ENCODE measurements at places on chromosomes 5 and 9.

DNA sequence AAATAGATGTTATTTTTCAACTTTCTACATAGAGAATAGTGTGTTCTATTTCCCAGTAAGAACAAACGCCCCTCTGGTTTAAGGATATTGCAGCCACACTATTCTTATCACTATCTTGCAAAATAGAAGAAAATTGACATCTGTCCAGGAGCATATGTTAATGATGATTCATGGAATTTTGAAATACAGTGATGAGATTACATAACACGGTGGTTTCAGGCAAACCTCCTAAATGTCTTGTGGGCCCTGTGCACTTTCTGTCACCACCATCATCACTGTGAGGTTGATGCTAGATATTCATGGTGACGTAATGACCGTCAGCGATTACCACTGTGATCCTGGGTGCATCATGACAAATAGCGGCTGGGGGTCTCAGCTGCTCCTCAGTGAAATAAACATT is 48.1 kb downstream of the CFAP90 start:
- DNase-seq = no peak

GRCh38 chr9:134406366-134407120 is 80.3 kb downstream of the RXRA start:
- peak; percentile 30 for DNase-seq

GRCh38 chr9:5556101-5556705 is 45.9 kb downstream of the PDCD1LG2 start:
- DNase-seq = no peak

DNA sequence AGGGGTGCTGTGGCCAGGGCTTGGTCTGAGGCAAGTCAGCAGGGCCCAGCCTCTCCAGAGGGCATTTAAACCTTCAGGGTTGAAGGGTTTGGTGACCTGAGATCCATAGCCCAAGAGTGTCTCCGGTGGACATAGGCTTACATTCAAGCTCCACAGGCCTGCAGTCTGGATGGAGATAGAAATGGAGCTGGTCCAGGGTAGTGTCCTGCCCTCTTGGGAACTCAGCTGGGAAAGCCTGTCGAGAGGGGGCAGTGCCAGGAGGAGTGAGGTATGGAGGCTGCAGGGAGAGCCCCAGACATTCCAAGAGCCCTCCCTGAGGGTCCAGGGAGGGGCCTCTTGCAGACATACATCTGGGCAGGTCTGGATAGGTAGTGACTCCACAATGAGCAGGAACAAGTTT is 177.0 kb upstream of the MVB12B start:
- no peak for DNase-seq

DNA sequence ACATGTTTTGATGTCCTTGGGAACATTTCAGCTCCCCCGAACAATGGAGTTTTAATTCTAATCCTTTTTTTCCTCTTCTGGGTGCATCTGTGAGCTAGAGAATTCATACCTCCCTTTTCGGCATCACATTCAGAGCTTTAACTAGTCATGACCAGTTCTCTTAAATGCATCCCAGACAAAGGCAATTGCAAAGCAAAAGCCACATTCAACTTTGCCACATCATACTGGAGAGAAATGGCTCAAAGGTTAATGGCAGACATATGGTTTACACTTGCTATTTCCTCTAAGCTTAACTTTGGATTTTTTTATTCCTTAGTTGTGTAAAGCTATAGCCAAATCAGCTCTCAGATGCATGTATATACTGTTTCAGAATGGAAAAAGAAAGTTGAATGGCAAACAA is 153.3 kb downstream of the ESM1 start:
- DNase-seq = no peak

- DNase-seq = peak; percentile 8
These were observed 260.3 kb upstream of the SEMA6A start for GRCh38 chr5:116834796-116835515.

DNA sequence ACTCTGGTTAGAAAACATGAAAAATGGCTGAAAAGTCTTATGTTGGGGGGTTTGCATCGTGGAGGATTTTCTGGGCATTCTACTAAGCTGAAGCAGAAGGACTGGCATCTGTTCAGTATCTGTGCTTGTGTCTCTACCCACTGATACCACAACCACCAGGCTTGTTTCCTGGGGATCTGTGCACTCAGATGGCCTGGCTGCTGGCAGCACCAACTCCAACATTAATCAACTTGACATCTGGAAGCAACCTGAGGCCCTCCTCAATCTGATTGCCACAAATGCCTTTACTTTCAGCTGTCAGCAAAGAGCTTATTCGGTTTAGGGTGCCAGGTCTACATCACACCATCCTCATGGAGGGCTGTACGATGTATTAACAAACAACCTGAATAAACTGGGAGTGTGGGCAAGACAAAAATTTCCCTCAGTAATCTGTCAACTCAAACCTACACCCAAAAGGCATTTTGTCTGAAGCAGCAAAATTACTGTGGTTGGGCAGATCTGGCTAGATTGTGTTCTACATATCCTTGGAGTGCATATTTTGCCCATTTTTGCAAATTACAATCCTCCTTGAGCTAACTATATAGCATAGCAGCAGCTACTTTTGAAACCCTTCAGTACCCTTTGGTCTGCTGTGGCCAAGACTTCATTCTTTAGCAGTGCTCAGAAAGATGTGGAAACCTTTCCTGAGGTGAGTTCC is 74.6 kb downstream of the FOXD1 start:
- DNase-seq = peak; percentile 89

- DNase-seq = no peak
These were observed 38.9 kb downstream of the ASTN2 start for GRCh38 chr9:117375956-117376355.

DNA sequence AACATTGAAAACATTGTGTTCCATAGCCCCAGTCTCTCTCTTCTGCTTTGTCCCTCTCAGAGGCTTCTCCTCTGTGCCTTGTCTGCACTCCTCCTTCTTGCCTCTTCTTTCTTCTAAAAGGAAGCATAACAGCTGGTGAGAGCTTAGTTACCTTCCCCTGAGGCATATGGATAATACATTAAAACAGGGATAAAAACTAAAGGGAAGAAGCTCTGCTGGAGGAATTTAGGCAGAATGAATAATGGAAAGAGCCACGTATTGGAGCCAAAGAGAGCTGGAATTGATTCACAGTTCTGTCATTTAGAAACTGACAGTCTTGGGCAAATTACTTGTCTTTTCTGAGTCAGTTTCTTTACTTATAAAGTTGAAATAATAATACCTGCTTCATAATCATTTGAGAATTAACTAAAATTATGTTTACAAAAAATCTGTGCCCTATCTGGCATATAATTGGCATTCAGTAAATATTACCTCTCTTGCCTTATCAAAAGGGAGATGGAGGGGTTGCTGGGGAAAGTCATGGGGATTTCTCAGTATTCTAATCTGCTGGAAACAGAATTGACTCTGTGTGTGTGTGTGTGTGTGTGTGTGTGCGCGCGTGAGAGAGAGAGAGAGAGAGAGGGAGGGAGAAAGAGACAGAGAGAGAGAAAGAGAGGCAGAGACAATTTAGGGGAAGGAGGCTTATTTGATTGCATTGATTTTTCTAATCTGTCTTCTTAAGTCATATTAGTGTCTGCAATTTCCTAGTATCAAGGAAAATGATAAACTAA is 20.2 kb downstream of the ZNF474 start:
- no peak for DNase-seq

DNA sequence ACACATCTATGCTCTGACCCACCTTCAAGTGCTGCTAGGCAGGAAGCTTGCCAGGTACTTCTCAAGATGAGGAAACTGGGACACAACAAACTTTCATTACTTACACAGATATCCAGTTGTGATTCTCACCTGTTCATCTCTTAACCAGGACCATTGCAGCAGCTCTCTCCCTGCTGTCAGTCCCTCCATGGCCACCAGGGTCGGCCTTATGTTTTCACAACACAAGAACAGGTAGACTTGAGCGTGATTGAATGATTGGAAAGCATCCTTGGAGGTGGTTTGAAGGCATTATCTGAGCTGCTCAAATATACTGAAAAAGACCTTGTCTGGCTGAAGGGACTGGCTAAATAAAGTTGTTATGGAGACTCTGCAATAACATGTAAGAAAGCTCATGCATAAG is 94.4 kb downstream of the MTREX start:
- no peak for DNase-seq

GRCh38 chr5:82257729-82258128 is 20.4 kb downstream of the RPS23 start:
- no peak for DNase-seq

- peak; percentile 93 for DNase-seq
These were observed 166.3 kb downstream of the DOCK2 start for GRCh38 chr5:169803077-169803981.

DNA sequence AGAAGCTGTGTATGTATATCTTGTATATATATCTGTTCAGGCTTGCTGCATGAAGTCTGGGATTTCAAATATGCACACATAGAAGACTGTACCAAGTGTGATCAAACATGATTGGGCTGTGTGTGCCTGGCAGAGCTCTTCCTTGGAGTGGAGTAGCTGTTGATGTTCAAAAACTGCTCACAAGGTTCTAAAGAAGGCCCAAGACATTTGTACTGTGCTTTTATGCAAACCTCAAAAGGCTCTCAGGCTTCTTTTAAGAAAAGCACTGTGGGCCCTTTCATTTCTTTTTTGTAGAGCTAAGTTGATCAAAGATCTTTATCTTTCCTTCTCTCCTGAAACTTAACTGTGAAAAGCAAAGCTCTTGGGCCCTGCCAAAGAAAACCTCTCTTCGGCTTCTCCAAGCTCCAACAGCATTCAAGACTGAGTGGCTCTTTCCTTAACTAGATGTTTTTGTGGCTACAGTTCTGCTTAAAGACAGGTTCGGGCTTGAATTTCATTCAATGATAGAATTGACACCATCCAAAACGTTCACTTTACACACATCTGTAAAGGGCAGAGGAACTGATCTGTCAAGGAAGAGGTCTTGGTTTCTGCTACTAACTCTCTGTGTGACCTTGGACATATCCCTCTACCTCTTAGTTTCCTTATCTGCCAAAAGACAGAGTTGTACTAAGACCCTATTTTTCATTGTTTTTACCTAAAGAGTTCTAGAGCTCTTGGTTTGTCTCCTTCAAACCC is 105.8 kb upstream of the IL6ST start:
- DNase-seq = no peak

- peak; percentile 74 for DNase-seq
These were observed 262.9 kb upstream of the PTPRD start for GRCh38 chr9:10875752-10876151.

DNA sequence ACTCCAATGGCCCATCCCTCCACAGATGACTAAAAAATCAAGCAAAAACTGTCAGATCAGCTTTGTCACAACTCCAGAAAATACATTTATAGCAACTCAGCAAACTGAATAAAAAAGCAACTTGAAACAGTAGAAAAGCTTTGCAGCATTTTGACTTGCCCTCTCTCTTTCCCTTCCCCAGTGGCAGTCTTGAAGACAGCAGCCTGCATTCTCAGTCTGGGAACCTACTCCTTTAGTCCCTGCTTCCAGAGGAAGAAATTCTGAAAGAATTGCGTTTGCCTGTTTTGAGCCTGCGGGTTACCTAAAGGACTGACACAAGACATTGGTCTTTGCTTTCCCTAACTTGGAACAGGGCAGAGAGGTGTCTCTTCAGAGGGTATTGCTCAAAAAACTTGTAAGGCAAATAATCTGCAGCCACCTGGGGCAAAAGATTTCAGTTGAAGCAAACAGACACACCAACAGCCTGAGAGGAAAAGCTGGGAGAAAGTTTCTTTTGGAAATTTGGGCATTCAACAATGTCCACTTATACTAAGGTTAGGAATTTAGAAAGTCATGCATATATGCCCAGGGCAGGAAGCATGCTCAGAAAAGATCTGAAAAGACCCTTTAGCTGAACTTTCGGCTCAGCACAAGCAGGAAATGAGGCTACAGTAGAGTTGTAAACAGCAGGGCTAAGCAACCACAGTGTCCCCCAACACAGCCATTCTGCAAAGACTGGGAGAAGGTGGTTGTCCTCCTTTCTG is 15.2 kb upstream of the SLC35D2 start:
- no peak for DNase-seq

GRCh38 chr5:113034182-113034773 is 57.7 kb downstream of the DCP2 start:
- peak; percentile 89 for DNase-seq

- no peak for DNase-seq
These were observed 110.7 kb upstream of the IL12B start for GRCh38 chr5:159440968-159441367.

DNA sequence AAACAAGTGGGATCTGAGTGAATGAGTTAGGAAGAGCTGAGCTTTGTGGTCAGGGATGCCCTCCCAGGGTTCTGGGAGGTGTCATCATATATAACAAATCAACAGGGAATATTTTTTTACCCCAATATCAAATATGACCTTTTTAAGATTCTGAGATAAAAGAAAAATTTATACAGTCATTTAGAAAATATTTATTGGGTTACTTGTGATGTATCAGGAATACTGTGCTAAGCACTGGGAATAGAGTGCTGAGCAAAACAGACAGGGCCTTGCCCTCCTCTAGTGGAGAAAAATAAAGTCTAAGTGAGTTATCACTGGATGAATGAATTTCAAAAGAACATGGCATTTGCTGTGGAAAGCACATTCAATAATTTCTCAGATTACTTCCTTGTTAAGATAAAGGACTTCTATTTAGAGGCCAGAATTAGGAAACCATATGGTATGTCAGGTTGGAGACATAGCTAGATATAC is 102.9 kb downstream of the BOD1 start:
- DNase-seq = peak; percentile 95

DNA sequence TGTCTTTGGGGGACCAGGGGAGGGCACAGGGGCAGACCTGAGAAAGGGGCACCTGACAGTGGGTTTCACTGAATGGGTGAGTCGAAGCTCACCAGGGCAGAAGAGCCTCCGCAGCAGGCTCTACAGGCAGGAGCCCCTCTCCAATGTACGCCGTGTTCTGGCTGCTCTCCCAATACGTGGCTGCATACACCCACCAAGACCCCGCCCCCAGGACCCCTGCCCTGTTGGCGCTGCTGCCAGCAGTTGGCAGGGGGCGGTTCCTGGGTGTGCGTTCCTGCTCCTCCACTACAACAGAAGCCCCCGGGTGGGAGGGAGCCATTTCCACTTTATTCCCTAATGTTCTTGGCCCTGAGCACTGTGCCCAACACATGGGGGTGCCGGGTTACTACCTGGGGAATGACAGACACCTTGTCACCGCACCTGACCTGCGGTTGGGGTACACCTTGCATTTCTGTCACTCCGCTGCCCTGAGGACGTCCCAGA is 30.3 kb downstream of the SARDH start:
- no peak for DNase-seq

DNA sequence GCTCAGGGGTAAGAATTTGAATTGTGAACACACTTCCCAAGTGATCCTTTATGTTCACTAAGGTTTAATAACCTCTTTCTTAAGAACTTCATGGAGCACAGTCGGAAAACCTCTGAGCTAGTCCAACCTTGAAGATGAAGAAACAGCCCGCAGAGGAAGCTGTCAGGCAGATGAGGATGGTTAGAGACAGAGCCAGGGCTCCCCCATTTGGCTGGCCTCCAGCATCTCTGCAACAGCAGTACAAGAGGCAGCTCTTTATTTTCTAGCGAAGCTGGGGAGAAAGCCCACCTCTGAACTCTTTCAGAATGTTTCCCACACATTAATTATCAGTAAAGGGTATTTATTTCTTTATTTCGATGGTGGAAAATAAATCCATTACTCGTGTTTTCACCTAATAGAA is 350.8 kb downstream of the DMRT2 start:
- DNase-seq = no peak

- no peak for DNase-seq
These were observed 122.5 kb upstream of the RASGRF2 start for GRCh38 chr5:80837679-80838078.

- no peak for DNase-seq
These were observed 6.8 kb upstream of the C9orf152 start for GRCh38 chr9:110214586-110215355.

- no peak for DNase-seq
These were observed 127.1 kb downstream of the DIRAS2 start for GRCh38 chr9:90515510-90515909.

All from fibroblast of skin of scalp (primary cell).